Trophoblast cell (in vitro differentiated cells and primary cell): ENCODE measurements at places on chromosomes 13 and 19.

GRCh38 chr19:1860042-1860775 lies 3.2 kb downstream of the KLF16 start:
- H3K4me3 ChIP-seq, result no peak overlapping the region
- H3K27me3 ChIP-seq, result peaks cover 10% of the 10 kb centered on the region
- H3K27ac ChIP-seq, result no peak overlapping the region
- H3K4me1 ChIP-seq, result peaks cover 32% of the 10 kb centered on the region
- DNase-seq, result peak; percentile 87

- H3K27ac ChIP-seq, result no peak overlapping the region
- no peak overlapping the region for H3K4me3 ChIP-seq
- DNase-seq, result no peak
- H3K36me3 ChIP-seq, result peaks cover 2% of the 10 kb centered on the region
- no peaks in the 10 kb centered on the region for H3K4me1 ChIP-seq
Observed at GRCh38 chr13:110726726-110727125, 13.2 kb downstream of the ING1 start.

GRCh38 chr13:67278235-67278634 lies 48.1 kb upstream of the PCDH9 start:
- no peaks in the 10 kb centered on the region for H3K36me3 ChIP-seq
- H3K4me1 ChIP-seq, result no peaks in the 10 kb centered on the region
- H3K4me3 ChIP-seq, result no peak overlapping the region
- H3K27me3 ChIP-seq, result no peaks in the 10 kb centered on the region
- H3K27ac ChIP-seq, result no peak overlapping the region

DNA sequence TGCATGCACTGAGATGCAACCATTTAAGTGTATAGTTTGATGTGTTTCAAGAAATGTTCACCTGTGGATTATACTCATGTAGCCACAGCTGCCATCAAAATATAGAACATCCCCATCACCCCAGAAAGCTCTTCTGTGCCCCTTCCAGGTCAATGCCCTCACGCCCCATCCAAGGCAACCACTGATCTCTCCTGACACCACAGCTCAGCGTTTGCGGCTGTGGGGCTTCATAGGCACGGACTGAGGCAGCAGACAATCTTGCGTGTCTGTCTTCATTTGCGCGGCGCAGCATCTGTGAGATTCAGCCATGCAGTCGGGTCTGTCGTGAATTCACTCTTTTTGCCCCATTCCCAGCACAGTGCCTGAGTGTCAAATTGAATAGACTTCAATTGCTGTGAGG lies 153.8 kb upstream of the UQCRFS1 start:
- H3K36me3 ChIP-seq, result no peaks in the 10 kb centered on the region
- no peaks in the 10 kb centered on the region for H3K27me3 ChIP-seq
- DNase-seq, result no peak
- H3K27ac ChIP-seq, result no peak overlapping the region
- H3K4me1 ChIP-seq, result peaks cover 2% of the 10 kb centered on the region

DNA sequence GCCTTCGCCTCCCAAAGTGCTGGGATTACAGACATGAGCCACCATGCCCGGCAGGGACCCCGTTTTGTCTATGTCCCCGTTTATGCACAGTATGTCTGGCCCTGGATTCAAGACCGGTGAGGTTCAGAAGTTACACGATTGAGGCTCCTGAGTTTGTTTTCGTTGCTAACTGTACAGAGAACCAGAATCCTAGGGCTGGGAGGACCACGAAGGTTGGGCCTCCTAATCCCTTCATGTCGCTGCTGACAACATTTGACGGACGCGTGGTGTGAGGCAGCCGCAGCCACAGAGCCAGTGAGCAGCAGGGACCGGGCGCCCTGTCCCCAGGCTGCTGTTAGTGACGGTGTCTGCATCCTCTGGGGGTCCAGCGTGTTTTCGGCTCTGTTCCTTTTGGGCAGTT lies 91.4 kb downstream of the ATP11A start:
- peaks cover 5% of the 10 kb centered on the region for H3K36me3 ChIP-seq
- DNase-seq, result no peak
- no peaks in the 10 kb centered on the region for H3K27me3 ChIP-seq
- H3K27ac ChIP-seq, result no peak overlapping the region
- H3K4me3 ChIP-seq, result no peak overlapping the region

DNA sequence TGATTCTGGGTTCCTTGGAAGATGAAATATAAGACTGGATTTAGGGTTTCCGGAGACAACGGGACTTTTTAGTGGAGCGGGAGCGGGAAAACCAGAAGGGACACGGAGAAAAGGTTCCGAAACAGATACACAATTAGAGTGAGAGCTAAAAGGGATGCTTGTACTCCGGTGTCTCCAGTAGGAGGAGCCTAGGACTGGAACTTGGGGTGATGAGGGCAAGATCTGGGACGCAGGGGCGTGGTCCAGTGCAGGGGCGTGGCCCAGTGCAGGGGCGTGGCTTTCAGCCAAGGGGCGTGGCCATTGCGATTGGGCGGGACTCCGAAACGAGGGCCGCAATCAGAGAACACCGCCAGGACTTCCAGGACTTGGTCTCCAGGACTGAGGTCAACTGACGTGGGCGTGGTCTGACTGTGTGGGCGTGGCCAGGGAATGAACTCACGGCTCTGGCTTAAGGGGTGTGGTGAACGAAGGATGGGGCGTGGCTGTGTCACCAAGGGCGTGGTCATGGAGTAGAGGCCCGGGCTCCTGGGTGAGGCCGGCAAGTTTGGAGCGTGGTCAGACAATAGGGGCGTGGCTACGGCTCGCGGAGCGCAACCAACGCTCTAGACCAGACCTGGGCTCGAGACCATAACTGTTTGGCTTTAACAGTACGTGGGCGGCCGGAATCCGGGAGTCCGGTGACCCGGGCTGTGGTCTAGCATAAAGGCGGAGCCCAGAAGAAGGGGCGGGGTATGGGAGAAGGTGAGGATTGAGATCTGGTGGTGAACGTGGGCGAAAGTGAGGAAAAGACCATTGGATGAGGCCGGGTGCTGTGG lies at the start of gene DKKL1:
Gene DKKL1, plus strand, starts transcription at position 610 of the 815 bp plus-strand sequence. Its CDS starts 122 bp downstream, at position 732.
- H3K27ac ChIP-seq, result peak within 1 kb of the TSS; percentile 24
- no peaks in the 10 kb centered on the region for H3K27me3 ChIP-seq

DNA sequence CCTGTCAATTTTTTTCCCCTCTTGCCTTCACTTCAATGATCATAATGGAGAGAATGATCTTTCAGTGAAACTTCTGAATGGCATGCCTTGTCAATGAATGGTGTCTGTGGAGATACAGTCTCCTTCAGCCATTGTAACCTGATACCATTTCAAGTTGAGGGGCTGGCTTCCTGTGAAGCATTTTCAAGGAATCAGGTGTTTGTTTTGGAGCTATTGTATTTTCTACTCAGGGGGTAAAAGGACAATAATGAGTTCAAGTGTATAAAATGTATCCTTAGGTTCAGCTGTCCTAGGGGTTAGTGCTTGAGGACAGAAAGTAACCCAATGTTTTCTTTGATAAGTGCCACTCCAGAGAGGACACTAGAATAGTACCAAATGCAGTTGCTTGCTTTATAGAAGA lies 23.8 kb upstream of the CBY2 start:
- no peaks in the 10 kb centered on the region for H3K36me3 ChIP-seq
- no peak for DNase-seq
- H3K4me1 ChIP-seq, result no peaks in the 10 kb centered on the region
- no peak overlapping the region for H3K27ac ChIP-seq
- no peak overlapping the region for H3K4me3 ChIP-seq
- H3K27me3 ChIP-seq, result no peaks in the 10 kb centered on the region

GRCh38 chr19:39982883-39983282 lies 11.9 kb downstream of the PSMC4 start:
- H3K4me3 ChIP-seq, result no peak overlapping the region
- no peaks in the 10 kb centered on the region for H3K4me1 ChIP-seq

GRCh38 chr13:73223372-73223781 lies 164.6 kb downstream of the KLF5 start:
- H3K27ac ChIP-seq, result no peak overlapping the region
- no peak for DNase-seq
- no peaks in the 10 kb centered on the region for H3K36me3 ChIP-seq
- H3K27me3 ChIP-seq, result no peaks in the 10 kb centered on the region

DNA sequence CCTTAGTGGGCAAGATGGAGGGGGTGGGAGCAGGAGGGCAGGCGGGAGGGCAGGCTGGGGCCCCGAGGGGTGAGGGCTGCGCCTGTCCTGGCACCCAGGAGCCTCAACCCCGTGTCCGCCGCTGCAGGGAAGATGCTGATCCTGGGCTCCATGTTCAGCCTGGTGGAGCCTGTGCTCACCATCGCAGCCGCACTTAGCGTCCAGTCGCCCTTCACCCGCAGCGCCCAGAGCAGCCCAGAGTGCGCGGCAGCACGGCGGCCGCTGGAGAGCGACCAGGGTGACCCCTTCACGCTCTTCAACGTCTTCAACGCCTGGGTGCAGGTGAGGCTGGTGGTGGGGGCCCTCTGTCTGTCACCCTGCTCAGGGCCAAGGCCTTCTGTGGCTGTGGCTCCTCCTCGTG lies 23.5 kb downstream of the DHX34 start:
- H3K4me1 ChIP-seq, result no peaks in the 10 kb centered on the region
- H3K4me3 ChIP-seq, result peak overlapping the region; percentile 44
- no peaks in the 10 kb centered on the region for H3K27me3 ChIP-seq
- H3K27ac ChIP-seq, result no peak overlapping the region
- H3K36me3 ChIP-seq, result peaks cover 84% of the 10 kb centered on the region

GRCh38 chr19:4399812-4400134 lies 574 bp downstream of the SH3GL1 start:
- DNase-seq, result no peak
- H3K36me3 ChIP-seq, result peaks cover 13% of the 10 kb centered on the region
- peaks cover 6% of the 10 kb centered on the region for H3K4me1 ChIP-seq
- peak overlapping the region; percentile 96 for H3K4me3 ChIP-seq
- peak overlapping the region; percentile 82 for H3K27ac ChIP-seq

GRCh38 chr19:2578901-2579677 lies 103.2 kb downstream of the GADD45B start:
- H3K4me3 ChIP-seq, result peak overlapping the region; percentile 59
- DNase-seq, result peak; percentile 91
- H3K4me1 ChIP-seq, result peaks cover 39% of the 10 kb centered on the region
- no peaks in the 10 kb centered on the region for H3K27me3 ChIP-seq
- no peaks in the 10 kb centered on the region for H3K36me3 ChIP-seq

DNA sequence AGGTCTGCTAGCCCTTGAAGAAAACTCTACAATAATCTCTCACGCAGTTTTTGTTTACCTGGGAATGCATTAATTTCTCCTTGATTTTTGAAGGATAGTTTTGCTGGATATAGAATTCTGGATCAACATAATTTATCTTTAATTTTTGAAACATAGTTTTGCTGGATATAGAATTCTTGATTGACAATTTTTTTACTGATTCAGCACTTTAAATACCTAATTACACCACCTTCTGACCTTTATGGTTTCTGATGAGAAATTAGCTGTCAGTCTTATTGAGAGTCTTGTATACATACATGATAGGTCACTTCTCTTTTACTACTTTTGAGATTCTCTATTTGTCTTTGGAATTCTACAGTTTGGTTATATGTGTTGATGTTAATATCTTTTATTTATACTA lies 741.6 kb downstream of the FGF9 start:
- no peak overlapping the region for H3K27ac ChIP-seq
- H3K36me3 ChIP-seq, result no peaks in the 10 kb centered on the region
- no peak for DNase-seq
- no peak overlapping the region for H3K4me3 ChIP-seq
- H3K27me3 ChIP-seq, result no peaks in the 10 kb centered on the region

DNA sequence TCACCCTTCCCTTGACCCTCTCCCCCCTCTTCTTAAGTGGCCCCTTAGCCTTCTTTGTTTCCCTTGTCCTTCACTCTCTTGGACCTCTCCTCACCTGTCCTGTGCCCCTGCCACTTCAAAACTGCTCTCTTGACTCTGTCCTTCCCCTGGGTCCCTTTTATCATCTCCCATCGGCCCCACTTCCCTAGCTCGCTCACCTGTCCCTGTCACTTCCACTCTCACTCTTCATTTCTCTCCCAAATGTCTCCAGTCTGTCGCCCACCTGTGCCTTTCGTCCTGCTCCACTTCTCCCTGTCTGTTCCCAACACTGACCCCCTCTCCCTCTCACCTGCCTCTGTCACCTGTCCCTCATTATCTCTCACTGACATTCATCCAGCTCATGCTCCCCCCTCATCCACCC lies 699 bp downstream of the IFNL1 start:
- DNase-seq, result no peak
- H3K27me3 ChIP-seq, result no peaks in the 10 kb centered on the region
- peaks cover 2% of the 10 kb centered on the region for H3K4me1 ChIP-seq
- no peak overlapping the region for H3K27ac ChIP-seq

DNA sequence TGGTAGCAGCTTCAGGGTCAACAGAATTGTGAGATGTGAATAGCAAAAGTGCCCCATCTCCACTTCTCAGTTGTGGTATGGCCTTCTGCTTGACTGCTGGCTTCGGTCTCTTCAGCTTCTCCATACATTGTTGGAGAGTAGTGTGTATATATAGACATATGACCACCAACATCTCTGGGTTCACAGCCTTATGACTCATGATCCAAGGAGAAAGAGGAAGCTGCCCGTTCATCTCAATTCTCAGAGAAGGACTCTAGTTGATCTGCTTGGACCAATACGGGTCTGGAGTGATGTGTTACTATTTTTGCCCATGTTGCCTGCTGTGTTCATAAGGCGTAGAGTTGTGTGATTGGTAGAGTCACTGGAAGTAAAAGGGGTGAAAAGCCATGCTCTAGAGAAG lies 3.6 kb upstream of the COMMD6 start:
- H3K27me3 ChIP-seq, result no peaks in the 10 kb centered on the region
- H3K36me3 ChIP-seq, result peaks cover 3% of the 10 kb centered on the region
- H3K27ac ChIP-seq, result no peak overlapping the region
- H3K4me1 ChIP-seq, result no peaks in the 10 kb centered on the region

DNA sequence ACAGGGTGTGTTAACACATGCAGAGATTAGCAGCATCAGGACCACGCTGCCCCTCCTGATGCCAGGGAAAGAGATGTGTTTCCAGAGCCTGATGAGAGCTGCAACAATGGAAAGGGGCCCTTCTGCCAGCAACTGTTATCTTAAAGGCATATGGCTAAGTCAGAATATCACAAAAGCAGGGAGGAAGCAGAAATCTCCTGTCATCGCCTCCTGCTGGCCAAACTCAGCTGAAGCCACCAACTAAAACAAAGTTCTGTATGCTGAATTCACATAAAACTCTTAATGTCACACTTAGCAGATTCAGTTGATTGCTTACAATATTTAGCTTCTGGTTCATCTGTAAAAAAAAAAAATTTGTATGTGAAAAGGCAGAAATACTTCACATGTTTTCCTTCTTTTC lies 178.2 kb downstream of the GPC5 start:
- no peak for DNase-seq
- H3K4me1 ChIP-seq, result no peaks in the 10 kb centered on the region
- no peak overlapping the region for H3K4me3 ChIP-seq
- H3K27ac ChIP-seq, result no peak overlapping the region
